ENCODE measurements at places on chromosomes 1 and 21.
A peak's percentile ranks its signal among the peaks of the same experiment; 100 is the strongest.

DNA sequence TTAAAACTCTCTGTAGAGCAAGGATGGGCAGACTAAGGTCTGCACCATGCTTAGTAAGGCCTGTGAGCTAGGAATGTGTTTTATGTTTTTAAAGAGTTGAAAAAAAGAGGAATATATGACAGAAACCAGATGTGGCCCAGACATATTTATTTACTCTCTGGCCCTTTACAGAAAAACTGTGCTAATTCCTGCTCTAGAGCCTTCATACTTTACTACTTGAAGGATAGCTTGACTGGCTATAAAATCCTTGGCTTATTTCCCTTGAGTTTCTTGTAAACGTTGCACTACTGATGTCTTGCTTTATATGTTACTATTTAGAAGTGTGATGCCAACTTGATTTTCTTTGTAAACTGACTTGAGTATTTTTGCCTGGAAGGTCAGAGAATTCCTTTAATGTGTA, 33.5 kb downstream of the CTBS start:
- DNase-seq, result peak; percentile 18

- no peak for DNase-seq
Measured at GRCh38 chr1:116178837-116179236, 67.6 kb downstream of the MAB21L3 start.

DNA sequence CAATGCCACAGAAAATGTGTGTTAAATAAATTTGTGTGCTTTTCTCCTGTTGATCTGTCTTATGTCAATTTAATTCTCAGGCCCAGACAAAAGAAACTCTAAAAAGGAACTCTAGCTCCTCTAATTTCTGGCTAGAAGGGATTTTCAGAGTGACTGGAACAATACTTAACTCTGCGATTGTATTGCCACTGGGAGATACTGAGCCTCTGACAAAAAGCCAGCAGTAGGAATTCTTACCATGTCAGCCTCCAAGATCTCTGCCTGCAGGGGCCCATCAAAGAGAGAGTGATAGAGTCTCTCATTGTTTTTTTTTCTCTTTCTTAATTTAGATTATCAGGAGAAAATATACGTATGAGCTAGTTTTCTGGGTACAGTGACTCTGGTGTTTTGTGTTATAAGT, 1165.7 kb downstream of the BRINP3 start:
- no peak for DNase-seq

DNA sequence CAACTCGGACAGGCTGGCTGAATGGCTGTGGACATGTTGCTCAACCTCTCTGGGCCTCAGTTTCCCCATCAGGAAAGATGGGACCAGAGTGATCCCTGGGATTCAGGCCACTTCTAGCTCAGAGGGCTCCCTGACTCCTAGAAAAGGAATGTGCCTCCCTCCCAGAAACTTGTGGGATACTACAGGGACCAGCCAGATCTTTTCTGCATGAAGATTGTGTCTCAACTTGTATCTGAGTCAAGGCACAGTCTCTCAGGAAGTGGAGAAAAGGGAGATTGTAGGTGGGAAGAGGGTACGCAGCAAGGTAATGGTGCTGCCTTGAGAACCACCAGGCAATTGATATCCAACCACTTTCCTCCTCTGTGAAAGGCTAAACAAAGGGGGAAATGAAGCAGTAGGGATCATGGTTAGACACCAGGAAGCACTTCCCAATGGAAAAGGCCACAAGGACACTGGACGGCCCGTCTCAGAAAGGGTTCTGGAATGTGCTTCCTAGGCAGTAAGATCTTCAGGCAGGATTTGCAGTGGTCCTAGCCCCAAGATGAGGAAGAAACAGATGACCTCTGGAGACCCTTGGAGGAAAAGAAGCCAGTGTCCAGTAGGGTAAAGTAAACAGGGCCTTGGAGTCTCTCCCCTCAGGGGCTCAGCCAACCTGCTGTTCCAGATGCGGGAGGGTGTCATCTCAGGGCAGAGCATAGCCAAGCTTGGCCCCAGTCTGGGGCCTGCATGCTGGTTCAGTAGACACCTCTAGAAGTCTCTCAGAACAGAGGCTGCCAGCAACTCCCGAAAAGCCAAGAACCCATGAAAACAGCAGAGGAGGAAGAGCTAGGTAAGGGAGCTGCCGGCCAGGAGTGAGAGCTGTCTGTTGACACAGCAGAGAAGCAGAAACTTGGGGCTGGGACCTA, 16.8 kb downstream of the IFFO2 start:
- DNase-seq, result no peak

DNA sequence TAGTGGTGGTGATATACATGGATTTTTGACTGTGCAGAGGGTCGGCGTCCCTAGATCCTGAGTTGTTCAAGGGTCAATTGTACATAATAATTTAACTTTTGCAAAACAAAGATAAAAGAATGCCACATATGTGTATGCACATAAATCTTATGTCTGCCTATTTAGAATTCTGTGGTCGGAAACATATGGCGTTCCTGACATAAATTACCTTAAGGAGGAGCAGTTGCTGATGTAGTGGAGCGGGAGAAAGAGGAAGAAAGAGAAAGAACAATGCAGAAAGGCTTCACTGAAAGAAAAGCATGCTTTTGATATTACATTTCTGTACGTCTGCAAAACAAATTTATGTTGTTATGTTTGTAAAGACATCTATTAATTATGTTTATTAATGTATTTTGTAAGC, 40.0 kb downstream of the S1PR1 start:
- DNase-seq, result no peak

GRCh38 chr1:215001419-215002021, 81.0 kb upstream of the KCNK2 start:
- DNase-seq, result no peak

- no peak for DNase-seq
Measured at GRCh38 chr1:180620581-180620980, 11.2 kb upstream of the XPR1 start.

- DNase-seq, result no peak
Measured at GRCh38 chr1:237542525-237543418, 347.9 kb downstream of the ZP4 start.

Data from fibroblast of skin of left quadriceps (primary cell).